ENCODE measurements at places on chromosomes 3 and 15.

DNA sequence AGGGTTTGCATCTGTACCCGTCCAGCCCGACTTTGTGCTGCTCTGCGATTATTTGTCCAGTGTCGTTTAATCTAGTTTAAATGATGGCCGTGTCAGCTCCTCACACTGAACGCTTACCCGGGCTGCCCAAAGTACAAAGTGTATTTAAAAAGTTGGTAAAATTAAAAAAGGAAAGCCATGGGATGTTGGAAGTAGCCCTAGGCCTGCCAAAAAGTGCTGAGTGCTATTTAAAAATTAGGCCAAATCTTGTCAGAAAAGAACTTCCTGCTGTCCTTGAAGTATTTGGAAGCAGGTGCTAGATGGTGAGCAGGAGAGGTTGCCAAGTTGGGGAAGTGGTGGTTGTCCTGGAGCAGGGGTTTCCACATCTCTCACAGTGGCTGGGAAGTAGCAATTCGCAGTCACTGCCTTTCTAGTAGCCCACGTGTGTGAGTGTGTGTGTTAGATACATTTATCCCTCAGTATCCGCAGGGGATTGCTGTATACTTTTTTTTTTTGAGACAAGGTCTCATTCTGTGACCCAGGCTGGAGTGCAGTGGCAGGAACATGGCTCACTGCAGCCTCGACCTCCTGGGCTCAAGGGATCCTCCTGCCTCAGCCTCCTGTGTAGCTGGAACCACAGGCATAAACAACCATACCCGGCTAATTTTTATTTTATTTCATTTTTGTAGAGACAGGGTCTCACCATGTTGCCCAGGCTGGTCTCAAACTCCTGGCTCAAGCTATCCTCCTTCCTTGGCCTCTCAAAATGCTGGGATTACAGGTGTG is 664 bp downstream of the PPCDC start:
- DNase-seq: no peak

DNA sequence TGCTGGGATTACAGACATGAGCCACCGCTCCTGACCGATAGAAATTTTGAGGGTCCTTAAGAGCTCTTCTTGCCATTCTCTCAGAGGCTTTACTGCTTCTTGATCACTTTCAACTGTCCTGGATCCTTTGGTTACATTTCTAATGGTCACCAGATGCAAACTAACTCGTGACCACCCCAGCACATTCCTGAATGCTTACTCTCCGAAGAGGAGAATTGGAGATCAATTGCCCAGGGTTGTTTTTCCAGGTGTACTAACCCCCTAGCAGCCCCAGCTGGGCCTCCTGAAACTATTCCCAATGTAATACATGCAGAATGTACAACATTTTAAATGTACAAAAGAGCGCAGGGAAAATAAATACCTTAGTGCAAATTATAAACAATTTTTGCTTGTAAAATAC is 65.1 kb upstream of the TBL1XR1 start:
- no peak for DNase-seq

DNA sequence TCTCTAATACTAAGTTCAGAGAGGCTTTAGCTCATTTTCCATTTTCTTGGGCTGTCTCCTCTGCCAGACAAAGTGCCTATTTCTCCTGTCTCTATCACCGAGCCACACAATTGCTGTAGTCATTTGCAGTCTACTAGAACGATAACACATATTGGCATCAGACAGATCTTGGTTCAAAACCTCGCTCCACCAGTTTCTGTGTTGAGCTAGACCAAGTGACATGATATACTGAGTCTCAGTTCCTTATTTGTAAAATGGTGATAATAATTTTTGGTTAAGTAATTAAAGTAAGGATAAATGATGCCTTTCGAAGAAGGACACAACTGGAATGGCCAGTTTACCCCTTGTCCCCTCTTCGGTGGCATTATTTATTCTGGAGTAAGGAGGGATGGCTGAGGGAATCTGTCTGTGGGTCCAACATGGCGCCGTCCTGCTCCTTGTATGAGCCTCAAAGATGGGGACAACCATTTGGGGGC is 398 bp upstream of the RAB7A start:
- DNase-seq: no peak

DNA sequence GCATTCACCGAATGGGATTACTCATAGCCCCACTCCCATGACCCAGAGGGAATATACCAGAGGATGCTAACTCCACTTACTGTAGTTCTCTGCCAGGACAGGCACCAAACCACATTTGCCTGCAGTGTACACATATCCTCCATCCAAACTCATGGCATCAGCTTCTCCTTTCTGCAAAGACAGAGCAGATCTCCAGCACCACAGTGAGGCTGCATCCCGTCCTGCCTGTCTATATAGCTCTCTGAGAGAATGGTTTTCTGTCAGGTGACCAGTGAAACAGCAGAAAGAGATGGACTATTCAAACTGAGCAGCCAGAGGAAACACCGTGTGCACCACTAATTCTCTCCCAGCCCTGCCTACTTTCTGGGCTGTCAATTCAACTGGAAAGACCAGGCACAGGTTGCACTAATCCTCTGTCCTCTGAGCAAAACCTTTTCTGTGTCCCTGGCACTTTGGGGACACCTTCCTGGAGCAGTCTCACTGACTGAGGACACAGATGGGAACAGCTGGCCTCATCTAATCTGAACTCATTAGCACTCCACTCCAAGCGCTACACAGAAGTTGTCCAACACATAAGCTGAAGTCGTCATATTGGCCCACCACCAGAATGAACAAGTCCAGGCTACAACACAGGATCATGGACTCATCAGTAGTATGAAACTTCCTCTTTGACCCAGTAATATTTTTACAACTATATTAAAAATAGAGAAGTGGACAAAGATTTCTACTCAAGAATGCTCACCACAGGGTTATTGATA is 17.3 kb downstream of the LTF start:
- DNase-seq: no peak

DNA sequence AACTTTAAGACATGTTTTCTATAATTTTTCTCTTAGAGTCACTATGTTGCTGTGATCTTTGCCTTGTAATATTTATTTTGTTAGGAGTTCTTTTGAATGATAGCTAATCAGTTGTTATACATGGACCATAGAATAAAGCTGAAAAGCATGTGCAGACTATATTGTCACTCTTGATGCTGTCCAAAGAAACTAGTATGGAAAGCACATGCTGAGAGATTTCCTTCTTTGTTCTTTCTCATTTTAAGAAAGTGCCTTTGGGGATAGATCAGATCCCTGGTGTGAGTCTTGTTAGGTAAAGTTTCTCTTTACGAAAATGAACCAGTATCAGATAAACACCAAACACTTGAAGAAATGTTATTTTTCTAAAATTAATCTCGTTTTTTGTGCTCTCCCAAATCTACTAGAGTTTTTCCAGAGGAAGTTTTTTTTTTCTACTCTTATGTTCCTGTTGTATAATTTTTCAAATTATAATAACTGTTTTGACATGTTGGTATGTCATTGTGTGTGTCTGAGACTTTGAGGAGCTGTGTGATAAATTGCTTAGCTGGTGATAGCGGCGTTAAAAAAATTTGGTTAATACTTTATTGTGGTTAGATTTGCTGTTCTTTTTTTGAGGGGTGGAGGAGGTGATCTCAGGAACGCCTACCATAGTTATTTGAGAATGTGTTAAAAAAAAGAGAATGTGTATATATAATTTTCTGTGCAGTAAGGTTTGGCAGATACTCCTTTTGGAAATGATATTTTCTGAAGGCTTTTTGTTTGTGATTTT is 2.2 kb downstream of the PIAS1 start:
- DNase-seq: no peak

DNA sequence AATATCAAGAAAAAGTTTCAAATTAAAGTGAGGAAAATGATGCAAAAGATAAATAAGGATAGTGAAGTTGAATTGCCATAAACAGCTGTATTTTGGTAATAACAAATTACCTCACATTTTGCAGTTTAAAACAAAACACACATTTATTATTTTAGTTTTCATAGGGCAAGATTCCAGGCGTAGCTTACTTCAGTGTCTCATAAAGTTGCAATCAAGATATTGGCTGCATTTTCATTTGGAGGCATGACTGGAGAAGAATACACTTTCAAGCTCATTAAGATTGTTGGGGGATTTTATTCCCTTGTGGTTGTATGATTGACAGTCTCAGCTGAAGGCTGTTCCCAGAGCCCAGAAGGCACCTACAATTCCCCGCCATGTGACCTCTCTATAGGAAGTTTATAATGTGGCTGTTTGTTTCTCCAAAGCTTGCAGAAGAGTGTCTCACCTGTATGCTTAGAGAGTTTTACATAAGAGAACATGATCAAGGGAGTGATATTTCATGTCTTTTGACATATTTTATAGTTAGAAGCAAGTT is 151.4 kb downstream of the OTOL1 start:
- no peak for DNase-seq

DNA sequence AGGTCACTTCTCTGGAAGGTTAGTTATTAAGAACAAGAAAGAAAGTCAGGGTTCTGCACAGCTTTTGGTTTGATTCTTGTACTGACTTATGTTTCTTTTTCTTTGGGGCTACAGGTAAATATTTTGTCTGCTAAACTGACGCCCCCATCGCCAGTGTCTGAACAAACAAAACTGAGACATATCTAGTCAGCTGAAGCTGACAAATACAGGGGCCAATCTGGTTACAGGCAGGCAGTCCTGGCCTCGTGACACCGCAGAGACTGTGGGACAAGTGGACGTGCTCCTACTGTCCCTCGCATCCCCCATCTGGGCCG is 4.6 kb upstream of the RPL14 start:
- DNase-seq: no peak

- DNase-seq: no peak
Measured at GRCh38 chr3:141858312-141858711, 18.1 kb upstream of the ATP1B3 start.

GRCh38 chr3:122577409-122578031 is at the start of gene PARP15:
TSS of gene PARP15 (plus strand) at chr3:122577650. CDS start at chr3:122577668, 18 bp downstream.
- no peak for DNase-seq

All from DMS153 (cell line).